ENCODE measurements at places on chromosomes 3 and 15.

DNA sequence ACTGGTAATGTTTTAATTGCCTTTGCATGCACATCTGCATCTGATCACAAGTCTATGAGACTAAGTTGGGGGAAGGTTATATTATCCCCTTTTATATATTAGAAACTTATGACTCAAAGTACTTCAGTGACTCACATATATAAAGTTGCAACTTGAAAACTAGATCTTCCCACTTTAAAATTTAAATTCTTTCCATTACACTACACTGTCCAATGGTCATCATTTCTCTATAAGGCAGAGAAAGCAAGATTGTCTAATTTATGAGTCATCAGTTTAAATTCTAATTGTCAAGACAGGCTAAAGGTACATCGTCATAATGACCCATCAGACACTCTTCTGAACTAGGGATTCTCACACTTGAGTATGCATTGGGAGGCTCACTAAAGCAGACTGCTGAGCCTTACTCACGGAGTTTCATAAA, 37.9 kb downstream of the CPA3 start:
- no peak for DNase-seq
- H3K27me3 ChIP-seq = no peaks in the 10 kb centered on the region
- no peaks in the 10 kb centered on the region for H3K4me1 ChIP-seq
- H3K4me3 ChIP-seq = no peak overlapping the region
- no peaks in the 10 kb centered on the region for H3K36me3 ChIP-seq

DNA sequence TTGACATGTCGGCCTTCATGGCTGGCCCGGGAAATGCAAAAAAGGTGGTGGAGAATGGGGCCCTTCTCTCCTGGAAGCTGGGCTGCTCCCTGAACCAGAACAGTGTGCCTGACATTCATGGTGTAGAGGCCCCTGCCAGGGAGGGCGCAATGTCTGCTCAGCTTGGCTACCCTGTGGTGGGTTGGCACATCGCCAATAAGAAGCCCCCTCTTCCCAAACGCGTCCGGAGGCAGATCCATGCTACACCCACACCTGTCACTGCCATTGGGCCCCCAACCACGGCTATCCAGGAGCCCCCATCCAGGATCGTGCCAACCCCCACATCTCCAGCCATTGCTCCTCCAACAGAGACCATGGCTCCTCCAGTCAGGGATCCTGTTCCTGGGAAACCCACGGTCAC, 23.1 kb upstream of the BSN start:
- H3K4me1 ChIP-seq = peaks cover 22% of the 10 kb centered on the region
- H3K27ac ChIP-seq = no peak overlapping the region
- DNase-seq = no peak

GRCh38 chr3:67127254-67127653, 129.1 kb downstream of the KBTBD8 start:
- no peak for DNase-seq
- no peaks in the 10 kb centered on the region for H3K27me3 ChIP-seq
- no peaks in the 10 kb centered on the region for H3K36me3 ChIP-seq
- no peak overlapping the region for H3K27ac ChIP-seq

GRCh38 chr3:42061713-42062380, 29.3 kb upstream of the TRAK1 start:
- no peaks in the 10 kb centered on the region for H3K27me3 ChIP-seq
- no peaks in the 10 kb centered on the region for H3K36me3 ChIP-seq
- H3K4me1 ChIP-seq = peaks cover 58% of the 10 kb centered on the region
- peak; percentile 71 for DNase-seq

DNA sequence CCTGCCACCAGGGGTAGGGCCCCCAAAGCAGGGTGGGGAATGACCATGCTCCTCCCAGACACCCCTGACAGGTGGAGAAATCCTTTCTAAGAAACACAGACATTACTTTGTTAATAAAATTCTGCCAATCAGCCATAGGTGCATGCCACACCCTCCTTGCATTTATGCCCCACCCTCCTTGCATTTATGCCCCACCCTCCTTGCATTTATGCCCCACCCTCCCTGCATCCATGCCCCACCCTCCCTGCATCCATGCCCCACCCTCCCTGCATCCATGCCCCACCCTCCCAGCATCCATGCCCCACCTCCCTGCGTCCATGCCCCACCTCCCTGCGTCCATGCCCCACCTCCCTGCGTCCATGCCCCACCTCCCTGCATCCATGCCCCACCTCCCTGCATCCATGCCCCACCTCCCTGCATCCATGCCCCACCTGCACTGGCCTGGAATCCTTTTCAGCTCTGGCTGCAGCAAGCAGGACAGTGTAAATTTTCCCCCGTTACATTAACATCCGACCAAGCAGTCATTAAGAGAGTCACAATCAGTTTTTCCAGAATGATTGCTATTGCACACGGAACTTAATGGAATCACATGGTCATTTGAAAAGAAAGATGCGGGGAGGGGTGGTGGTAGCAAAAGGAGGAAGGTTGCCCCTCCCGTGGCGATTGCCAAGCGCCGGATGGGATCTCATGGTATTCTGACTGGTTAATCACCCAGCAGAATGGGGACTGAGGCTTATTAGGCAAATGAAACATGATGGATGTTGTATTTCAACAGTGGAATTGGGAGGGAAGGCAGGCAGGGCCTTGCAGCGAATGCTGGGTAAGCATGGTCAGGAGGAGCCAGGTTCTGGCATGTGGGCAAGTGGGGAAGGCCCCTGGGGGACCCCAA, 91.2 kb downstream of the TLE3 start:
- peaks cover 5% of the 10 kb centered on the region for H3K4me1 ChIP-seq
- H3K27ac ChIP-seq = no peak overlapping the region
- H3K27me3 ChIP-seq = no peaks in the 10 kb centered on the region
- H3K4me3 ChIP-seq = no peak overlapping the region
- no peaks in the 10 kb centered on the region for H3K36me3 ChIP-seq
- DNase-seq = no peak

- H3K4me1 ChIP-seq = peaks cover 39% of the 10 kb centered on the region
- no peak overlapping the region for H3K4me3 ChIP-seq
- DNase-seq = no peak
- H3K36me3 ChIP-seq = peaks cover 29% of the 10 kb centered on the region
These were observed 1.4 kb downstream of the POLG start for GRCh38 chr15:89333011-89333860.

DNA sequence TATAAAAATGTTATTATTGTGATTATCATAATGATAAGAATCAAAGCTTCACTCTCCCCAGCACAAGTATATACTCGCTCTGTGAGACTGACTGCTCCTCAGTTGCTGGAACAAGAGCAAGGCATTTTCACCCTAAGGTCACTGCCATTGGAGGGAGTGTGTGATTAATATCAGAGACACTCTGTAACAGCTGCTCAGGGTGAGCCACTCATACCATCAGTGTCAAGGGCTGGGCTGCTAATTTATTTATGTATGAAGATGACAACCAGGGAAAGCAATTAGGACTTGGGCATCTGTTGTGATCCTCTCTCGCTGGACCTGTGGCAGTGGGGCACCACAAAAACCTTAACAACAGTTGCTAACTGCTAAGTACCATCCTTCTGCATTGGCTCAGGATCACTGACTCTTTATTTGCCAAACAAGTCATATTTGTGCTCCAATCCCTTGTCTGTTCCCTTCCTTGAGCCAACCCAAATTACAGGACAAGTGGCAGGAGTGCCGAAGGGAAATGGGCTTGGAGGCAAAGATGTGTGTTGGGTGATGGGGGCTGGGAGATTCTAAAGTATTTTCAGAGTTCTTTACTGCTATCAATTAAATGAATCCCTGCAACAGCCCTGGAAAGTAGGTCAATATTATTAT, 297.5 kb upstream of the STT3B start:
- no peak for DNase-seq
- H3K4me3 ChIP-seq = no peak overlapping the region
- H3K27me3 ChIP-seq = no peaks in the 10 kb centered on the region
- no peaks in the 10 kb centered on the region for H3K4me1 ChIP-seq
- H3K27ac ChIP-seq = no peak overlapping the region

DNA sequence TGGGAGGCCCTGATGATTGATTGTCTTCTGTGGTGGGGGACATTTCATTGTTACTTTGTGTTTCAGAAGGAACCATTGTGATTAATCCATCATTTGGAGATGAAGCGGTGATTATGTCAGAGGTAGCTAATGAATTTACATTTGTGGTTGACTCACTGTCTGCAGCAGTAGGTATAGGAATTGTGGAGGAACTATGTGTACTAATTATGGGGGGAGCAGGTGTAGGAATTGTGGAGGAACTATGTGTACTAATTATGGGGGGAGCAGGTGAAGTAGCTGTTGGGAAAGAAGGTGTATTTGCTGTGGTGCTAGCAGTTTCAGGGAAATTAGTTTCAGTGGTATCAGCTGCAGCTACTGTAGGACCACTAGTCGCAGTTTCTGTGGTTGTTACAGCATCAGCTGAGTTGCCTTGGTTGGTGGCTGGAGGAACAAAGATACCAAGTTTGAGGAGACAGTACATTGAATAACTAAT, 6.9 kb downstream of the MUC13 start:
- H3K36me3 ChIP-seq = no peaks in the 10 kb centered on the region
- H3K4me3 ChIP-seq = no peak overlapping the region
- H3K27ac ChIP-seq = no peak overlapping the region
- H3K4me1 ChIP-seq = no peaks in the 10 kb centered on the region
- no peaks in the 10 kb centered on the region for H3K27me3 ChIP-seq
- DNase-seq = no peak

GRCh38 chr3:30504939-30505338, 101.5 kb upstream of the TGFBR2 start:
- no peaks in the 10 kb centered on the region for H3K4me1 ChIP-seq
- no peaks in the 10 kb centered on the region for H3K36me3 ChIP-seq
- no peak overlapping the region for H3K27ac ChIP-seq
- H3K27me3 ChIP-seq = no peaks in the 10 kb centered on the region

GRCh38 chr3:43015991-43016865, 37.1 kb downstream of the GASK1A start:
- H3K4me3 ChIP-seq = no peak overlapping the region
- no peak overlapping the region for H3K27ac ChIP-seq
- no peak for DNase-seq
- no peaks in the 10 kb centered on the region for H3K36me3 ChIP-seq
- no peaks in the 10 kb centered on the region for H3K4me1 ChIP-seq

DNA sequence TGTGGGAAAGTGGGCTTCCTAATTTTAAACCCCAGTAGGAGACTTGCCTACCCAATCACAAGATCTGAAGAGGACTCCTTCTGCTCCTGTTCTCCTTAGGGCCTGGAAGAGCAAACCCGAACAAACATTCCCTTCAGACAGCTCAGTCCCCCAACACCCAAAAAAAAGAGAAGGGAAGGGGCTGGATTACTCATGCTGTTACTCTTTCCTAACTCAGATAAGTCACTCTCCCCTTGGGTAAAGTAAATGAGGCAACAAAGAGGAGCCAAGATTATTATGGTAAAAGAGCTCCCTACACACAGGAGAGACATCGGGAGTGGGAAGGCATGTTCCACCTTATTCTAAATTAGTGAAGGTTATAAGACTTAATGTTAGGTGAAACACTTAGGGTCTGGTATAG, 18.1 kb upstream of the LEKR1 start:
- H3K36me3 ChIP-seq = no peaks in the 10 kb centered on the region
- DNase-seq = no peak
- H3K4me1 ChIP-seq = peaks cover 8% of the 10 kb centered on the region
- no peak overlapping the region for H3K27ac ChIP-seq

GRCh38 chr3:99637368-99638111, 854 bp upstream of the COL8A1 start:
- DNase-seq = peak; percentile 38
- peak overlapping the region; percentile 55 for H3K4me3 ChIP-seq

- no peaks in the 10 kb centered on the region for H3K36me3 ChIP-seq
- H3K27ac ChIP-seq = no peak overlapping the region
- no peak overlapping the region for H3K4me3 ChIP-seq
These were observed 31.4 kb upstream of the SEC13 start for GRCh38 chr3:10352146-10352911.

Measured in thyroid gland (tissue), 4 donors.